ENCODE measurements at places on chromosomes 2 and 18.
A peak's percentile ranks its signal among the peaks of the same experiment; 100 is the strongest.

GRCh38 chr2:15293262-15293937 lies 267.7 kb downstream of the NBAS start:
- H3K27me3 ChIP-seq, result no peaks in the 10 kb centered on the region
- H3K4me1 ChIP-seq, result no peaks in the 10 kb centered on the region
- peaks cover 52% of the 10 kb centered on the region for H3K36me3 ChIP-seq
- H3K4me3 ChIP-seq, result no peak overlapping the region

- H3K4me3 ChIP-seq, result no peak overlapping the region
- H3K27me3 ChIP-seq, result peaks cover 3% of the 10 kb centered on the region
- H3K27ac ChIP-seq, result no peak overlapping the region
- H3K36me3 ChIP-seq, result no peaks in the 10 kb centered on the region
Measured at GRCh38 chr2:102686479-102687439, 67.4 kb downstream of the SLC9A2 start.

- peaks cover 13% of the 10 kb centered on the region for H3K36me3 ChIP-seq
- H3K4me3 ChIP-seq, result no peak overlapping the region
- H3K27ac ChIP-seq, result no peak overlapping the region
- no peaks in the 10 kb centered on the region for H3K4me1 ChIP-seq
Measured at GRCh38 chr2:6978991-6979390, 61.8 kb downstream of the RNF144A start.

DNA sequence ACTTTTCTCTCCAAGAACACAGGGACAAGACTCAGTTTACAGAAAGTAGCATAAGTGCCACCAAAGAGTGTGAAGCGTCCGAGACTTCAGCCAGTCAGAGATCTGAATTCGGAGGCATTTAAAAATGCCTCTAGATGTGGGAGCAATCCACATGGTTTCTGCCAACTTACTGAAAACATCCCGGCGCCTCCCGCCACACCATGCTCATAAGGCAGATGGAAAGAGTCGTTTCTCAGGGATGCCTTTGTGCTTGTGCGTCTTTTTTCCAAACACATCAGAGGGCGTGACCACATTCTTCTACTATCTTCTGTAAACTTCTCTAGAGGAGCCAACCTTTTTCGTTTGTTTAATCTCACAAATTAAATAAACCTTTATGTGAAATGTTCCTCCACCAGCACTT lies 88.7 kb downstream of the NRP2 start:
- no peak overlapping the region for H3K27ac ChIP-seq
- no peaks in the 10 kb centered on the region for H3K36me3 ChIP-seq
- H3K4me1 ChIP-seq, result peaks cover 4% of the 10 kb centered on the region

DNA sequence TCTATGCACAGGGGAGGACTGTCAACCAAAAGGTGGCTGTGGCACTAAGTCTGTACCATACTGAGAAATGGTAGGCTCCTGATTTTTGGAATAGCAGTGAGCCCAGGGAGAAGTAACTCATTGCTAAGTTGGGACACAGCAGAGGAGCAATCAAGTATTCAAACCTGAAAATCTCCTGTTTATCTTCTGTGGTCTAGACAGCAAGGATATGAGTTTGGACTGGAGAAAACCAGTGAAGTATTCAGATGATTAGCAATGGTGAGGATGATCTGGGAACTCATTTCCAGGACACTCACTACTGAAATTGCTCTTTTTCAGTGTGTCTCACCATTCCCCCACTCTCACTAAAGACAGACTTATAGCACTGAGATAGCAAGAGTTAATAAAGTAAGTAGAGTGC lies 112.0 kb downstream of the GULP1 start:
- H3K4me3 ChIP-seq, result no peak overlapping the region
- H3K4me1 ChIP-seq, result no peaks in the 10 kb centered on the region
- no peaks in the 10 kb centered on the region for H3K27me3 ChIP-seq
- DNase-seq, result no peak
- H3K27ac ChIP-seq, result no peak overlapping the region
- no peaks in the 10 kb centered on the region for H3K36me3 ChIP-seq

DNA sequence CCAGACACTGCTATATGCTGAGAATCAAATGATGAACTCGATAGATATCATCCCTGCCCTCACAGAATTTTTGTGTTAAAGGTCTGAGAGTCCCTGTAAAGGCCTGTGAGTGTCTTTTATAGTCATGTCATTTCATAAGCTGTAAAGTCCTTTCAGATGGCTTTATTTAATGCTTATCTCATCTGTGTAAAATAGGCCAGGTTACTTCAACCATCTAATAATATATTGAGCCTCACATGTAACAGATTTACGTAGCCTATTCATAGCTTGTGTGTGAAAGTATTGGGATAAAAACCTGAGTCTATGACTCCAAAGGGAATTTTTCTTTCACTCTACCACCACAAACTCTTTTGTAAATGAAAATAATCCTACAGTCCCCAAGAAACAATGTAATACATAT lies 672.0 kb upstream of the SYT4 start:
- no peaks in the 10 kb centered on the region for H3K27me3 ChIP-seq
- H3K36me3 ChIP-seq, result no peaks in the 10 kb centered on the region
- H3K4me3 ChIP-seq, result no peak overlapping the region
- H3K4me1 ChIP-seq, result no peaks in the 10 kb centered on the region

- H3K36me3 ChIP-seq, result no peaks in the 10 kb centered on the region
- peak overlapping the region; percentile 82 for H3K4me3 ChIP-seq
- no peaks in the 10 kb centered on the region for H3K27me3 ChIP-seq
- peak overlapping the region; percentile 87 for H3K27ac ChIP-seq
- no peak for DNase-seq
- H3K4me1 ChIP-seq, result peaks cover 48% of the 10 kb centered on the region
Measured at GRCh38 chr2:191020742-191021381, 6.9 kb upstream of the STAT1 start.

GRCh38 chr2:119771331-119771730 lies 11.6 kb downstream of the PTPN4 start:
- no peak overlapping the region for H3K4me3 ChIP-seq
- H3K27me3 ChIP-seq, result no peaks in the 10 kb centered on the region
- H3K4me1 ChIP-seq, result peaks cover 21% of the 10 kb centered on the region
- DNase-seq, result no peak
- no peak overlapping the region for H3K27ac ChIP-seq

DNA sequence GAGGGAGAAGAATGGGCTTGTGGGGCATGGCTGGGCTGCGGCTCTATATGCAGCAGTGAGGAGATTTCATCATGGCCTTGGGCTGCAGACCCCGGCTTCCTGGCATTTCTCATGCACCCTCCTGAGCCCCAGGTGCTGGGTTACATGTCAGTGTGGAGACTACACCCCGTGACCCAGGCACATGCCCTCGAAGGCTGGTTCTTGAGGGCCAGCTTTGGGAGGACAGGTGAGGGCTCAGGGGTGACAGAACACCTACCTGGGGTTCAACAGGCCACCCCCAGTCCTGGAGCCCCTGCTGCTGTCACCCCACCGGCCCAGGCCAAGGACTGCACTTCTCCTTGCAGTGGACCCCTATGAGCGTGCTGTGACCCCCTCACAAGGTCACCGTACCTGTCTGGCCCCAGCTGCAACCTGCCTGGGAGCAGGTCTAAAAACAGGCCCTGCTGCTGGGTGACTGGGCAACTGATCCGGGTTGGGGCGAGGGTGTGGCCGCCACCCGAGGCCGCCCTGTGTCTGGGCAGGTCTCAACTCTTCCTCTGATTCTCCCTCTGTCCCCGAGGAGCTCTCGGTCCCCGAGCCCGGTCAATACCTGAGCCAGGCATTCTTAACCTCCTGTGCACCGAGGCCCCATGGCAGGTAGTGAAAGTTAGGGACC lies 94.8 kb upstream of the OTOS start:
- DNase-seq, result no peak
- no peak overlapping the region for H3K27ac ChIP-seq
- H3K27me3 ChIP-seq, result no peaks in the 10 kb centered on the region
- H3K4me3 ChIP-seq, result no peak overlapping the region
- peaks cover 18% of the 10 kb centered on the region for H3K4me1 ChIP-seq
